ENCODE measurements at places on chromosomes 7 and 10.

- no peak for DNase-seq
Observed at GRCh38 chr7:18597754-18598153, 102.2 kb downstream of the HDAC9 start.

- DNase-seq: no peak
Observed at GRCh38 chr7:88217675-88218428, 2.0 kb downstream of the SRI start.

GRCh38 chr7:128168667-128169210, 72.3 kb upstream of the LEP start:
- DNase-seq: no peak

DNA sequence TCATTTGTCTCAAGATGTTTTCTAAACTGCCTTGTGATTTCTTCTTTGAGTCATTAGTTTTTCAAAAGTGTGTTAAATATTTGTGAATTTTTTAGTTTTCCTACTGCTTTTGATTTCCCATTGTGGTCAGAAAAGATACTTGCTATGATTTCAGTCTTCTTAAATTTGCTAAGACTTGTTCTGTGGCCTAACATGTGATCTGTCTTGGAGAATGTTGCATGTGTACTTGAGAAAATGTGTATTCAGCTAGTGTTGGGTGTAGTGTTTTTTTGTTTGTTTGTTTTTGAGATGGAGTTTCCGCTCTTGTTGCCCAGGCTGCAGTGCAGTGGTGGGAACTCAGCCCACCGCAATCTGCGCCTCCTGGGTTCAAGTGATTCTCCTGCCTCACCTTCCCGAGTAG, 28.6 kb downstream of the BMPR1A start:
- no peak for DNase-seq

GRCh38 chr7:40757109-40757508, 622.3 kb downstream of the SUGCT start:
- no peak for DNase-seq

GRCh38 chr7:152762056-152762455, 2.5 kb downstream of the ACTR3B start:
- DNase-seq: no peak

DNA sequence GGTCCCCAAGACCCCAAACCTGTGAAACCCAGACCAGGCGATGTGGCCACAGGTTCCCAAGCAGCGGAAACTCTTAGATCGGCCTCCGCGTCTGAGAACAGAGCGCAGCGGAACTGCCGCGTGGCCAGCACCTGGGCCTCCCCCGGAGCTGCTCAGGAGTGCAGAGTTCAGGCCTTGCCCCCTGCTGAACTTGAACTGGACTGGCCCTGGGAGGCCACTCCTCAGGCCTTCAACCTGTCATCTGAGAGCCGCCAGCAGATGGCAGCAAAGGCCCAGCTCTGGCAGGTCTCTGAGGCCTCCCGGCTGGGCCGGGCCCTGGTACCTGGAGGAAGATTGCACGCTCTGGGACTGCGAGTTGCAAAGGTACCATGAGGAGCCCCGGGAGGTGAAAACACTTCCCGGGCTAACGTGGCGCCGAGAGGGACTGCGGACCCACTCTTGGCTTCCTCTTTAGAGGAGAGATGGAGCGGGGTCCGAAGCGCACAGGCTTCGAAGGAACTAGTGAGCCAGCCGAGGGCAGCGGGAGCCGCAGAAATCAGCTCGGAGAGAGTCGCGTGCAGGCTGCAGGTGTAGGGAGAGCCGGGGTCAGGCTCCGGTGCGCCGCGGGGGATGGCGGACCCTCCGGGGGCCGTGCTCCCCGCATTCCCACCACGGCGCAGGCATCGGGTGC, 89.2 kb downstream of the PAXIP1 start:
- DNase-seq: peak; percentile 92

GRCh38 chr10:71711052-71711623, 8.4 kb downstream of the C10orf105 start:
- no peak for DNase-seq

- DNase-seq: no peak
Observed at GRCh38 chr10:82402906-82403401, 528.0 kb downstream of the NRG3 start.

DNA sequence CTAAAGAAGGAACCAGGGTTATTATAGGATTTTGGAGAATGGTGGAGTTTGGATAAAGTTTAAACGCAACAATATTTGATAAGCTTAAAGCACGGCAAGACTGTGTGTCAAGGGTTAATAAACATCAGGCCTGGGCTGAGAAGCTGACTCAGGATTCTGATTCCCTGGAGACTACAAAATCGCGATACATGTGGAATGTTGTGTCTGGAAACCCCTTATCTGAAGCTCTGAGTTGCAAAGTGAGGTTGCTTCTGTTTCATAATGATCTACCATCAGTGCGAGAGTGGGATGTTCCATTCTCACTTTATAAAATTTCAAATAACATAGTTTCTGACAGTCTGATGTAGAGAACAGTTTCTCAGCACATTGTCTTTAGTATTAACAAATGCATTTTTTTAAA, 7.8 kb downstream of the C1GALT1 start:
- no peak for DNase-seq
